RCC 7860 (cell line): ENCODE measurements at places on chromosomes 1 and 21.

GRCh38 chr1:31651089-31651420 is 6.4 kb upstream of the PEF1 start:
- no peak for DNase-seq

DNA sequence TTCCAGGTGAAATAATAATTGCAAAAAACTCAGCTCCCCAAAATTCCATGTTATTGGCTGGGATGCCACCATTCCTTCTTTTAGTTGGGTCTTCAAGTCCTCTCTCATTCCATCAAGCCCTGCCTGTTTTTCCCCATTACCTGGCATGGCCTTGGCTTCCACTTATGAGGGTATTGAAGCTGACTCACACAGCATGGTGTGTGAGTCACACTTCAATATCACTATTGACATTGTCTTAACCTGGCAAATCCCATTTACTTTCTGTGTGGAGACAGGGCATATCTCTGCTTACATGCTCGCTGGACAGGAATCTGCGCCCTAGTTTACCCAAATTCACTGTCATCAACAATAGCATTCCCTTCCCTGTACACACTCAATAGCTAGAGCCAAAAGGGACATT is 1806.8 kb downstream of the BRINP3 start:
- peak; percentile 23 for DNase-seq

DNA sequence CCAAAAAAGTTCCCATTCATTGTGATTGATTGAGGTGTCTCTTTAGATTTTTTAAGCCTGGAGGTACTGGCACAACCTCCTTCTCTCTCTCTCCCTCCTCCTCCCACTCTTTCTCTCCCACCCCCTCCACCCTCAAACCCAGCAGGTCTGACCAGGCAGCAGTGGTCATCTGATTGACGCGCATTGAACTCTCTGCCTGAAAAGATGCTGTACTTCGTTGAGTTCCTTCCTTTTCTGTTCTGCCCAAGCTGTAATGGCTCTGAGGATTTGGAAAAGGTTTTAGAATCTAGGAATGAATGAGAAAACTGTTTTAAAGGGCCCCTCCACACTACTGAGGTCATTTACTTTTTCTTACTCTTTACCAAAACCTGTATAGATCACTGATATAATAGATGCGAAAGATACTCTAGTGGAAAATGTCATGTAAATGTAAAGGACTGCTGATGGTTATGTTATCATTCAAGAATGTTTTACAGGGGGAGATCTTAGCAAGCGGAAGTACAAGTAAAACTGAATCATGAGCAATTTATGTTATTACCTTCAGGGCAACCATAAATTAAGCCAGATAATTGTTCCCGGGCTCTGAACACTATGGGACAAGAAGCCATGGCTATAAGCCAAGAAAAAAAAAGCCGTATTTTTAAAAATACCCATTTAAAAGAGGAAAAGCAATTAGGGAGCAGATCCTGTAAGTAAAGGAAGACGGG is 25.2 kb upstream of the DYRK1A start:
- DNase-seq = no peak

DNA sequence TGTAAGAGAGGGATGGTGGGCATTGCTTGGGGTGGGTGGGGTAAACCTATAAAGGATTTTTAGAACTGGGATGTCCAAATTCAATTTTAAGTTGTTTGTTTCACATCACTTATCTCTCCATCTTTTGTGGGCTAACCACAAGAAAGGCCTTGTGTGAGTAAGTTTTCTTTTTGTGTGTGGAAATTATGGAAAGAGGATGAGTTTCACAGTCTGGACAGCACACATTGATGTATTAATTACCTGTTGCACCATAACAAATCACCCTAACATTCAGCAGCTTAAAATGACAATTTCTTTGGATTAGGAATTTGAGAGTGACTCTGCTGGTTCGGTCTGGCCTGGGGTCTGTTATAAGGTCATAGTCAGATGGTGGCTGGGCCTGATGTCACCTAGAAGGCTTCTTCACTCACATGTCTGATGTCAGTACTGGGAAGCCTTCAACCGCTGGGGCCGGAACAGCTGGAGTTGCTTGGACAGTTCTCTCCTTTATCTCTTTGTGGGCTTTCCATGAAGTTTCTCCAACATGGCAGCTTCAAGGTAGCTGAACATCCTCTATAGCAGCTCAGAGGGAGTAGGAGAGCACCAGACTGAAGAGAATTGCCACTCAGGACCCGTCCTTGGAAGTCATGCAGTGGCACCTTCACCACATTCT is 2.0 kb upstream of the COL9A2 start:
- no peak for DNase-seq

GRCh38 chr1:1371364-1371745 is 3.7 kb downstream of the AURKAIP1 start:
- DNase-seq = no peak

- no peak for DNase-seq
Observed at GRCh38 chr21:42473498-42474042, 22.5 kb downstream of the RSPH1 start.

DNA sequence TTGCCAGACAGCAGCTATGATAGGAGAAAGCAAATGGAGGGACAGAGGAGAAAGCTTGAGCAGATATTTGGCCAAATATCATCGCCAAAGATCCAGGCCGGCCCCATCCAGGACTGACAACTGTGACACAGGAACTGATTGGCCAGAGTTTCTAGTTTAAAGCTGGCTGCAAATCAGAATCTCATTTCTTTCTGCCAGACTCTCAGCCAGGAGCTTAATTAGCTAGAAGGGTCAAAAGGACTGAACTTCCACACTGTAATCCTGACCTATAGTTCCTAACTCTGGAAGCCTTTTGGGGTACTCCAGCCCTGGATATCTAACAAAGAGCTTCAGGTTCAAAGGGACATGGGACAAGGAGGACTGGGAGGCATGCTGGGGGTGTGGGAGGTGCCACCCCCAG is 106.7 kb upstream of the GNG12 start:
- no peak for DNase-seq

DNA sequence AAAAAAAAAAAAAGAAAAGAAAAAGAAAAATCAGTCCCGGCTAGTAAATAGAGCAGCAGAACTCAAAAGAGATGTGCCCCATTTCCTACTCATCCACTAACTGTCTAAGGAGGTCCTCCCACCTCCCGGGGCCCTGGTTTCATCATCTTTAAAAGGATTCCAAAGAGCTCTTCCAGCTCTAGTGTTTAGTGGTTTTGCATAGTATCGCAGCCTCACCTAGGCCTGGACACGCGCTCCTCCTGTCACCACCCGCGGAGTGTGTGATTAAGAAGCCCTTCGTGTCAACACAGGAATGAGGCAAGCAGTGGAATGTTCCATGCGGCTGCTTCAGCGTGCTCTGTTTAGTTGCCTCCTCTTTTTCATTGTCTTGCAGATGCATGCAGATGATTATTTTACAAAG is 49.0 kb downstream of the LBR start:
- DNase-seq = peak; percentile 77

DNA sequence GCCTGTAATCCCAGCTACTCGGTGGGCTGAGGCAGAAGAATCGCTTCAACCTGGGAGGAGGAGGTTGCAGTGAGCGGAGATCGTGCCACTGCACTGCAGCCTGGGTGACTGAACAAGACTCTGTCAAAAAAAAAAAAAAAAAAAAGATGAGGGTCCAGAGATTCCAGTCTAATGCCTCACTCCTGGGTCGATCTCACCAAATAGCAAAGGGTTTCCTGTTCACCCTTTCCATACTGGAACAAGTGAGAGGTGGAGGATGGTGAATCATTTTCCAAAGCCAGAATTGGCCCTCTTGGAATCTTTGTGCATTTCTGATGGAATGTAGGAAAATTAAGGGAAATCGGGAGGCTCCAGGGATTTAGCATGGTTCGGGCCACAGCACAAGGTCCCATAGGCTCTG is 58.1 kb upstream of the ZNF648 start:
- no peak for DNase-seq

DNA sequence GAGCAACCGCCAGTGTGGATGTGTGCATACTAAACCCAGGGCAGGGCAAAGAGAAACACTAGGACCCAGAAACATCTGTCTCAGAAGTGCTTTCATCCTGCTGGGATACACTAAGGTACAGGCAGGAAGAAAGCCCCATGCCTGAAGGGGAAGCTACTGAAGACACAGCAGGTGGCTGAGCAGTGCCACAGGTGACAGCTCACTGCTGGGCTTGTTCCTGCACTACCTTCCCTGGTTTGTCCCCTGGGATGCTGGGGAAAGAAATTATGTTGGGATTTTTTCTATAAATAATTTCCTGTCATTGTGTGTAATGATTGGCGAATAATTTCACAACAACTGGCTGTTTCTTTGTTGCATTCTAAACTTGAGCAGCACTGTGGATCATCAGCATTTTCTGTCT is 245.3 kb upstream of the RAB4A start:
- no peak for DNase-seq

DNA sequence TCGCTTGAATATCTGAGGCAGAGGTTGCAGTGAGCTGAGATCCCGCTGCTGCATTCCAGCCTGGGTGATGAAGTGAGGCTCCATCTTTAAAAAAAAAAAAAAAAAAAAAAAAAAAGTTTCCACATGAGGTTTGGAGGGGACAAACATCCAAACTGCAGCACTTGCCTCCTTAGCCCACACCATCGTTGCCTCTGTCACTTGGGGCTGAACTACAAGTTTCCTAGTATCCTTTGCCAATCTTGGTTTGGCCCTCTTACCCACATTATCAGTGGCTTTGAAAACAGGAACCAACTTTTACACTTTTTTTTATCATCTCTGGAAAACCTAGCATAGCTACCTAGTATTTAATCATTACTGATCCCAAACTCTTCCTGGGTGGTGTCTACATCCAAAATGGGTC is 59.2 kb downstream of the CLSTN1 start:
- no peak for DNase-seq

DNA sequence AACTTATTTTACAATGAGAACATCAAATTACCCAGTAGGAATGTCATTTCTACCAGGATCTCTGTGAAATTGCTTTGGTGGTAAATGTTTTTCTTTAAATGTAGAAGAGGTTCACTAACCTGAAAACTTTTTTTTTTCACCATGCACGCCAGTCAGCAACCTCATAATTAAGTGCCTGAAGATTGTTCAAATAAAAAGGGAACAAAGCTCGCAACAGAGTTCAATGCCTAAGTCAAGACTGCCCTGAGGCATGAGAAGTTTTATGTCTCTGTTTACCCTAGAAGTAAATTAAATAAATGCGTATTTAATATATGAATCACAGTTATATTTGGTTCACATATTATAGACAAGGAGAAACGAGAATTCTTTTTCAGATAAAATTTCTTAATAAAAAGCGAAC is 13.8 kb upstream of the SYDE2 start:
- no peak for DNase-seq

GRCh38 chr1:228037401-228038386 is 30.9 kb downstream of the WNT3A start:
- no peak for DNase-seq

DNA sequence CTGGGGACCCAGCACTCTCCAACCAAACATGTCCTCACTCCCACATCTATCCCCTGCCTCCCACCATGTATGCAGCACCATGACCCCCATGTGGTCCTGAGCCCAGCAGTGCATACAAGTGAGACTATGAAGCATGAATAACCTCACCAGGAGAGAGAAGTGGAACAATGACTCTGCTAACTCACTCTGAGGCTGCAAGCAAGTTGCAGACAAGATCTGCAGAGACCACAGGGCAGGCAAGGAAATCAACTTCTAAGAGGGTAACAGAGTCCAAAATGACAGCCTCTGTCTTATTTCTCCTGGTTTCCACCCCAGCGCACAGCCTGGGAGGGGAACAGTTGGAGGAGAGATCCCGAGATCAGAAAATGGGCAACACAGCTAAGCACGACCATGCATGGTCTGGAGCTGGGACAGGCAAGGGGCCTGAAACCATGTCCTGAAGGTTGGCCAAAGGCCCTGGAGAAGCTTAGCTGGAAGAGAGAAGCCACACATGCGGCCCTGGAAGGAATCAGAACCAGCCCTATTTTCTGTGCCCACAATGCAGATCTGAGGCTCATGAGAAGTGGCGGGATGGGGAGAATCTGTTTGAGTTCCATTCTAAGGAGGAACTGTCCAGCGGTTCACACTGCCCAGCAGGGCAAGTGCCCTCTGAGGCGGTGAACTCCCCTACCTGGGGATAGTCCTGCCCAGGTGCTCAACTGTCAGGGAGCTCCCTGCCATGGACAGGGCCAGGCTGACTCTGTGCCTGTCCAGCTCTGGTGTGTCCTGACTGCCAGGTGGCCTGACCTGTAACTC is 12.5 kb upstream of the REN start:
- DNase-seq = no peak

- no peak for DNase-seq
Observed at GRCh38 chr1:78715181-78715661, 65.6 kb downstream of the IFI44 start.

DNA sequence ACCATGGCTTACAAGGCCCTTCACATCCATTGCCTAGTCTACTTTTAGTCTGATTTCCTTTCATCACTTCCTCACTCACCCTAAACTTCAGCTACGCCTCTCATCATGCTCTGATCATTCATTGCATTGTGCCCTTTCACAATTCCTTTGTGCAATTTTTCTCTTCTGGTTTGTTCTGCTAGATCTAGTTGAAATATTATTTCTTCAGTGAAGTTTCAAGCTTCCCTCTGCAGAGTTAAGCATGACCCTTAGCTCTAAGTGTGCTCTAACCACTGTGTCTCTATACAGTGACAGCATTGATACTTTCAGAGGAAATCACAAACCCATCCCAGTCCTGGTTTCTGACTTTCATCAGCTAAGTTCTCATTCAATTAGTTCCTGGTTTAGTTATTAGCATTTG is 166.1 kb downstream of the PLA2G4A start:
- no peak for DNase-seq

DNA sequence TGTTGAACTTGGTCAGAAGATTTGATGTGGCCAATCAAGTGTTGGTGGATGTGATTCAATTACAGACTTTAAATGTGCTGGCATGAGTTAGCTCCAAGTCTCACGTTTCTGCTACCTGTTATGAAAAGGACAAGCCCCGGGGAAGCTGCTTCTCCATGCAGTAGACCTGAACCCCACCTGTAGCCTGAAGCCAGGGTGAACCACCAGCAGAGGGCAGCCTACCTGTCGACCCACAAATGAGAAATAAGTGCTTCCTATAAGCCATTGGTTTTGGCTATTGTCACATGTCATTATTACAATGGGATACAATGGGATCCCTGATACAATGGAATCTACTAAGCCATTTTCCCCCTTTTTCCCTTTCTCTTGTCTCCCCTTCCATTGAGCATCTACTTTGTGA is 230.2 kb downstream of the PRDM2 start:
- no peak for DNase-seq

- no peak for DNase-seq
Observed at GRCh38 chr1:183807549-183808168, 2.7 kb downstream of the RGL1 start.

DNA sequence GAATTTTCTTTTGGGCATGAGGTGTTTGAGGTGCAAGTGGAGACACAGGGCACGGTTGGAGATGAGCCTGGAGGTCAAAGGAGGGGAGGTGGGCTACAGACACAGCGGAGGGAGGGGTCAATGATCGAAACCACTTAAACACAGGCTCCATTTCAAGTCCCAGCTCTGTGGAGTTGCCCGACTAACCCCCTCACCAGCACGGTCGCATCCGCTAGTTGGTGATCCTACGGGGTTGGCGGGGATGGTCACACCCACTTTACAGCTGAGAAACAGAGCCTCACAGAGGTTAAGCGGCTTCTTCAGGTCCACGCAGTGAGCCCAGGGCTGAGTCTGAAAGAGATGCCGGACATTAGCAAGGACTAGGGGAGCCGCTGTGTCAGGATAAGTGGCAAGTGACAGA is 60.1 kb upstream of the RUNX3 start:
- DNase-seq = no peak

- no peak for DNase-seq
Observed at GRCh38 chr1:48018799-48019198, 21.6 kb upstream of the TRABD2B start.
